ENCODE measurements at places on chromosomes 1 and 21. TPM values are rescaled to one million over a fixed set of nuclear protein-coding genes. Genes with fewer than 3 reads are reported as not detected.
A peak's percentile ranks its signal among the peaks of the same experiment; 100 is the strongest.

The TPTE gene
- total RNA-seq, result not detected

The MYBPH gene
- total RNA-seq, result not detected

The PRELP gene
- total RNA-seq, result not detected

The OR1C1 gene
- total RNA-seq, result not detected

The KIF26B gene
- total RNA-seq, result 0.28 TPM

The ATXN7L2 gene
- 10.4 TPM for total RNA-seq

The MPL gene
- total RNA-seq, result not detected

The PKNOX1 gene
- 31.3 TPM for total RNA-seq

The TRIM67 gene
- total RNA-seq, result not detected

GRCh38 chr1:223183268-223183862 lies 40.3 kb upstream of the TLR5 start:
- DNase-seq, result no peak

- no peak for DNase-seq
These were observed 160.6 kb upstream of the USP24 start for GRCh38 chr1:55375617-55376258.

DNA sequence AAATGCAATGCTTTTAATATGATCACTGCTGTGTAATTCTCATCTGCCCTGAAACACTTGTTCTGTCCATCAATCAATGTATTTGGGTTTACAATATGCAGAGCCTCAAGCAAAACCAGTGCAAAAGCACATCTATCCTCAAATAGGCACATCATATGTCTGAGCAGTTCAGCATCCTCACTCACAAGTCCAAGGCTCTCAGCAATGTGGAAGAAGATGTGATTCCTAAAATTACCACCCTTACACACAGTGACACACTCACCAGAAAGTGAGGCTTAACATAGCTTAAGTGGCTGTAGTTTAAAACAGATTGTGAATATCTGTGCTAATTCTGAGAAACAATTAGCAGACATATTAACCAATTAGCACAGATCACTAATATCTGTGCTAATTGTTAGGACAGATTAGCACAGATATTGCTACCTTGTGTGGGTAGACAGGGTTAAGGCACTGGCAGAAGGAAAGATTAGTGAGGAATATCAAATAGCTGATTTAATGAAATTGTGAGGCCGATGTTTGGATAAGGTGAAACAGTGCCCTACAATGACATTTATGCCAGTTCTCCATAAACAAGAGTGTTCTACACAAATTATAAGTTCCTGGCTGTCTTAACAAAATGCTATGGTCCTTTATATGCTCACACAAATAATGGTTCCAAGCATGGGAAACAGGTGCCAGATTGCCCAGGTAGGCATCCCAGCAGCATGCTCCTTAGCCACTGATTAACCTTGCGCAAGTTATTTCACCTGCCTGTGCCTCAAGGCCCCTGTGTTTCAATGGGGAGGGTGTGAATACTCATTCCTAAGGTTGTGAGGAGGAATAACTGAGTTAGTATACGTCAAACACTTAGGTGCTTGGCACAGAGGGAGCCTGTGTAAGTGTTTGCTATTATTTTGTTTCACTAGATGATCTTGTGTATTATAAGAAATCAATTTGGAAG lies 41.7 kb downstream of the MRPL39 start:
- DNase-seq, result no peak

DNA sequence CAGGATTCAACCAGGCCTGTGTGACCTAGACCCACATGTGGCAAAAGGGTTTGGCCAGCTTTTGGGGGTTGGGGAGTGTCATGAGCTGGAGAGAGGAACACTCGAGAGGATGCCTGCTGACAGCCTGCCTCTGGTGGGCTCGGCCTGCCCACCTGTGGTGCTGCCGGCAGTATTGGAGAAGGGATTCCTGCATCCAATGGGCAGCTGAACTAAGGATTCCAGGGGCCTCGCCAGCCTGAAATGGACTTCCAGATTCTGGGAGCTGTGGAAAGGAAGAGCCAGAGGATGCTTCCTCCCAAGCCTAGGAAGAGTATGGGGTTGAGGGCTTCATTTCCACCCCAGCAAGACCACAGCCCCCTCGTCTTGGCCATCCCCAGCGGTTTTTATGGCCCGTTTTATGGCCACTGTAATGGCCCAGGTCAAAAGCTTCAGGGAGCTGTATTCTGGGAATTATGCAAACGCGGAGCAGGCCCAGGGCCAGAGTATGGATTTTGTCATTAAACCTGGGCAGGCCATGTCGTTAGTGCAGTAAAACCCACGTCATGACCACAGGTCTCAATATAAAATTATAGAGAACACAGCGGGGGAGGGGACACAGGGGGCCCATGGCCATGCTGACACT lies 63.6 kb downstream of the TMEM53 start:
- no peak for DNase-seq

DNA sequence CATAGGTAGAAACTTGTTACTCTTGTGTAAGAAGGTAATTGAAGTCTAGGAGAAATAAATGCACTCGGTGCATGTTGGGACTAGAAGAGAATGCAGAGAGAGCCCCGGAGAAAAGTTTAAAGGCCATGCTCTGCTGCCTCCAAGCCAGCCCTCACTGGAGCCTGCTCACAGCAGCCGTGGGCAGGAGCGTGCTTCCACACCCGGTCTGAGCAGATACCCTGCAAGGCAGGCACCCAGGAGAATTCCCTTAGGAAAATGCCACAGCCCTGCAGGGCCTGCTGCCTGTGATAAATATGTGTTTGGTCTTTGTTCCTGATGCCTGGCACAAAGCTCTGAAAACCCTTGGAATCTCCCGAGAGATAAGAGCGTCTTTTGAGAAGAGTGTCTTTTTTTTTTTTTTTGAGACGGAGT lies 22.8 kb downstream of the C2CD2 start:
- no peak for DNase-seq

DNA sequence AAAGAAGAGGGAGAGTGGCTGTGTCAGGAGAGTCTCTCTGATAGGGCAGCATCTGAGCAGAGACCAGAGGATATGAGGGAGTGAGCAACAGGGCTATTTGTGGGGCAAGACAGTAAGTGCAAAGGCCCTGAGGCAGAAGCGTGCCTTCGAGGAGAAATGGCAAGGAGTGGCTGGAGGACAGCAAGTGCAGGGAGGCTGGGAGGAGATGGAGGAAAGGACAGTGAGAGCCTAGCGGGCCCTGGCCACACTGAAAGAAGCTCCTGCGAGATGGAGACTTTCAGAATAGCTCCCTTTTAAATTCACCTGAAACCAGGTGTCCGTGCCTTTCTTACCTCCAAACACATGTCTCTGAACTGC lies 25.2 kb downstream of the EXOC8 start:
- peak; percentile 28 for DNase-seq

GRCh38 chr1:118982266-118982665 lies 5.9 kb downstream of the TBX15 start:
- DNase-seq, result no peak

DNA sequence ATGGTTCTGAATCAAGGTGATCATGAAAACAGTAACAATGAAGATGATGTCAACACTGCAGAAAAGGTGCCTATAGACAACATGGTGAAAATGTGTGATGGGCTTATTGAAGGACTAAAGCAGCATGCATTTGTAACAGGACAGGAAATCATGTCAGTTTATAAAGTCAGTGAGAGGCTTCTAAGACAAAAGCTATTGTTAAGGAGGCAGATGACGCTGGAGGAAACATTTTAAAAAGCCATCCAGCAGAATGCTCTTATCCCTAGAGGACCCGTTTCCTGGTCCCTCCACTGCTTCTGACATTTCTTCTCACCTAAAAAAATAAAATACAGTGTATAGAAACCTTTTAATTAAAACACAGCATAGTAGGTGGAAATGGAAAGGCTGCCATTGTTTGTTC lies 40.9 kb downstream of the CYYR1 start:
- DNase-seq, result no peak

GRCh38 chr1:240495601-240496000 lies 116.4 kb downstream of the GREM2 start:
- DNase-seq, result no peak

DNA sequence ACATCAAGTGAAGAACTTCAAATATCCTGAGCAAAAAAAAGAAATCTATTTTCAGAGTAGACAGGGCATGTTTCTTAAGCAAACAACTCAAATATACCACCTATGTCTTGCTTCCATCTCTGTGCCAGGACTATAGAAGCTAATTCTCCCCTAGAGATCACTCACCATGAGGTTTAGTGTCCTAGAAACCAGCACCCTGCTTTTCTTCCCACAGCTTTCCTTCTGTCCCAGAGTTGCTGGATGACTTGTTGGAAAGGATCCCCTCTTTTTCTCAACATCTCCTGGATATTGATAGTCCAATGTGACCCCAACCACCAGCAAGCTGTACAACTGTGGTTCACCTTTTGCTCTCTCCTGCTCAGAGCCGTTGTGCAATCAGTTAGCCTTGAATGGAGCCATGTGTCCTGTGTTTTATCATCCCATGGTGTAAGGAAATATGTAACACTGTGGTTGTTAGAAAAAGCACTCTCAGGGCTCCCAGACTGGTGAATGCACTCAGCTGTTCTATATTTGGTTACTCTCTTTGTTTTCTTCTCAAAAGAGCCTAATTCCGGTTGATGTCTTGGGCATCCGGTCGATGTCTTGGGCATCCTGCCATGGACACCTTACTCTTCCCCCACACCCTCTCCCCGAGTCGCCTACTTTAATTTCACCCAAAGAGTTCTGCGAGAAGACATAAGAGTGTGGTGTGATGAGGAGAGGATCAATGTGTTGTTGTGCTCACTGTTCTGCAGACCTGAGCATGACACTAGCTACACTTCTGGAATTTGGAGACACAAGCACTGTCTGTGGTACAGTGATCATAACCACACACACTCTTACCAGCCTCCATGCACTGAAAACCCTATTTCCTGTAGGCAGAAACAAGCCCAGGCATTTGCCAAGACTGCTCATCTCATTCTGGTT lies 1.7 kb downstream of the TNFSF4 start:
- DNase-seq, result peak; percentile 57

DNA sequence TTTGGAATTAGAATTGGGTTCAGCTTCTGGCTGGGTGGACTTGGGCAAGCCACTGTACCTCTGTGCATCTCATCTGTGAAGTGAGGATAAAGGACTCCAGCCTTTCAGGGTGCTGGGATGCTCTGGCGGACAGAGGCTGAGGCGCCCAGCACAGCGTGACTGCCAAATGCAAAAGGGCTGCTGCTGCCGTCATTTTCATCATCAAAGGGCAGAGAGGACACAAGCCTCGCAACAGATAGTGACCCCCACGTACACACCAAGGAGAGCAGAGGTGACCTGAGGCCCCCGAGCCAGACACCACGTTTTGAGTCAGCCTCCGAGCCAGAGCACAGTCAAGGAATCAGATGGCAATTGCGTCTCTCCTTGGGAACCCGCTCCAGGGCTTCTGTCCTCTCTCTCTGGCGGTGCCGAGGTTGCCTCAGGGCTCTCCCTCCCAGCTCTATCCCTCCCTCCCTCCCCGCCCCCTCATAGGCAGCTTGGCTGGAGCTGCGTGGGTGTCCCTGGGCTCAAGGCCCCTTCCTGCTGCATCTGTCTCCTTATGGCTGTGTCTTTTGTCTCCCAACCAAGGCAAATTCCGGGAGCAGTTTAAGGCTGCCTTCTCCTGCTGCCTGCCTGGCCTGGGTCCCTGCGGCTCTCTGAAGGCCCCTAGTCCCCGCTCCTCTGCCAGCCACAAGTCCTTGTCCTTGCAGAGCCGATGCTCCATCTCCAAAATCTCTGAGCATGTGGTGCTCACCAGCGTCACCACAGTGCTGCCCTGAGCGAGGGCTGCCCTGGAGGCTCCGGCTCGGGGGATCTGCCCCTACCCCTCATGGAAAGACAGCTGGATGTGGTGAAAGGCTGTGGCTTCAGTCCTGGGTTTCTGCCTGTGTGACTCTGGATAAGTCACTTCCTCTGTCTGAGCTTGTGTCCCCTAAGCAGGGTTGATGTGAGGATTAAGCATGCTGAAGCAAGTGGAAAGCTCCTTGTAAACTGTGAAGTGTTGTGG lies 9.0 kb downstream of the HCRTR1 start:
- no peak for DNase-seq

GRCh38 chr1:222370913-222371675 lies 176.8 kb downstream of the HHIPL2 start:
- DNase-seq, result no peak

DNA sequence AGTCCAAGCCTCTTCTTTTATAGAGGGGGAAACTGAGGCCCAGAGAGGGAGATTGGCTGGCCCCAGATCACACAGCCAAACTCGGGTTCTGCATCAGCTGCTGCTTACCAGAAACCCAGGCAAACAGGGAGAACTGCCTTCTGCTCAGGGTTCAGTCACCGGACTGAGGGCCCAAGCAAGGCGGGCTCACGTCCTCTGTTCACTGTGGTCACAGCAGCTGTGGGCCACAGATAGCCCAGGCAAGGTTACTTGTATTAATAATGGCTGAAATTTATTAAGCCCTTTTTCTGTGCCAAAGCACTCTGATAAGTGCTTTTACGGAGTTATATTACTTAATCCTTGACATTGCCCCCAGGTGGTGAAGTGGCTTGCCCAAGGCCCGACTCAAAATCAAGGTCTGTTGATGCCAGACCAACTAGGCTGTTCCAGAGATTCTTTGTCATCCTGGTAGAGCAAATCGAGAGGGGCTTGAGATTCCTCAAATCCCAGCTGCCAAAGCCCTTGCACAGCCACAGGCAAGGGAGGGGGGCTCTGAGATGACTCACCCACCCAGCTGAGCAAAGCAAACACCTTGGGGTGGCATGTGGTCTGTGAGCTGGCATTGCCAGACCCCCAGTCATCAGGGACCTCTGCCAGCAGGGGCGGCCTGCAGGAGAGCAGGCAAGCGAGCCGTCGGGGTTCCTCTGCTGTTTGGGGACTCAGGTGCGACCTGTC lies 36.5 kb downstream of the EPHB2 start:
- no peak for DNase-seq

GRCh38 chr1:91676030-91676429 lies 175.4 kb downstream of the CDC7 start:
- DNase-seq, result no peak

DNA sequence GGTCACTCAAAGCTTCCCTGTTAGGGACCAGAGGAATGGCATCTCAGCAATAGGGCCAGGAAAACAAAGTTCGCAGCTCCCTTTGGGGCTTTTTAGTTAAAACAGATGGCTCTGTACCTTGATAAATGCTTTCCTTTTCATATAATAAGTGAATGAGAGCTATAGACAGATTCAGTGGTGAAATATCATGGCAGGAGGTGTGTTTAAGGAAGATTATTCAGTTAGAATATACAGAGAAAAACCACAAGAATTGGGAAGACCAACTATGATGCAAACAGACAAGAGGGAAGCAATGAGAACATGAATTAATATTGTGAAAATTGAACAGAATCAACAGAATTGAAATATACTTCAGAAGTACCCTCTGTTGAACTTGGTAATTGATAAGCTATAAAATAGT lies 379.4 kb downstream of the PLPP3 start:
- DNase-seq, result no peak

- DNase-seq, result no peak
These were observed 127.1 kb upstream of the KCNJ15 start for GRCh38 chr21:38129711-38130110.

GRCh38 chr1:201376464-201377374 lies 761 bp downstream of the TNNT2 start:
- DNase-seq, result no peak

GRCh38 chr1:23673086-23673813 lies 18.4 kb upstream of the RPL11 start:
- DNase-seq, result peak; percentile 60

DNA sequence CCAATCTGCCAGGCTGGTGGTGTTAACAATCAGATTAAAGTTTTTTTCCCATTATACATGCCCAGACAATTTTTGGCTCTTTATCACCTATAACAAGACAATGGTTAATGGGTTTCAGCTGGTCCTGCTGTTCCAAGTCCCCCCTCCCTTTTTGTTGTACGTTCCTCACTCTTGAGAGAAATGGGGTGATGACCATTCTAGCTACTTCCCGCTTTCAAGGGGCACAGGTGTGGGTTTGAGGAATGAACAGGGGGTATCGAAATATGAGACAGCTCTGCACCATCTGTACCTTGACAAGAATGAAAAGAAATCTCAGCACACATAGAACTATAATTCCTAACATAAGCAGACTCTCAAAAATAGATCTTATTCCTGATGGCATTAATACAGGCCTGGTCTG lies 326.8 kb downstream of the PTPRU start:
- no peak for DNase-seq

All from activated CD8-positive, alpha-beta memory T cell treated with anti-CD3 and anti-CD28 coated beads, Interleukin-2, amount 10 ng/mL, durations not matched to agents 7 days and 5 days (primary cell).